ENCODE measurements at places on chromosomes 2 and 18. TPM values are rescaled to one million over a fixed set of nuclear protein-coding genes. Genes with fewer than 3 reads are reported as not detected.

DNA sequence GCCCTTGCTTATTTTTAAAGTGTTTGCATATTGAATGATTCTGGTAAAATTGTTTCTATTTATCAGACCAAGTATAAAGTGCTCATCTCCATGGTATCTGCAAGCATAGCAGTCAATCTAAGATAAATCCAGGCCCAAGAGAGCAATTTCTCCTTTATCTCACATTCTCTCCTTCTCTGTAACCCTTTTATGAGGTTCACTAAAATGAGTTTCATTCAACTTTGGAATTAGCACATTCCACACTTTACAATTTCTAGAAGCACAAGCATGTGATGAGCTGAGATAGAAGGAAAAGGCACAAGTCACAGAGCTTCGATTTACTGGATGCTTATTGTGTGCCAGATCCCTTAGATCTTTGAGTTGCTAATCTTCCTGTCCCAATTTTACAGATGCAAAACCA, 97.3 kb downstream of the CNTNAP5 start:
- no peak overlapping the region for H3K4me3 ChIP-seq
- no peak for DNase-seq
- H3K27me3 ChIP-seq = no peaks in the 10 kb centered on the region
- H3K4me1 ChIP-seq = no peaks in the 10 kb centered on the region
- no peaks in the 10 kb centered on the region for H3K36me3 ChIP-seq

- no peaks in the 10 kb centered on the region for H3K27me3 ChIP-seq
- H3K4me3 ChIP-seq = no peak overlapping the region
- H3K36me3 ChIP-seq = peaks cover 7% of the 10 kb centered on the region
- no peaks in the 10 kb centered on the region for H3K4me1 ChIP-seq
Observed at GRCh38 chr2:96104487-96104861, 11.9 kb downstream of the ADRA2B start.

GRCh38 chr2:85933753-85934594, 45.2 kb upstream of the ST3GAL5 start:
- H3K27me3 ChIP-seq = peaks cover 10% of the 10 kb centered on the region
- H3K36me3 ChIP-seq = peaks cover 4% of the 10 kb centered on the region
- H3K27ac ChIP-seq = peak overlapping the region; percentile 52
- H3K4me3 ChIP-seq = no peak overlapping the region
- peaks cover 26% of the 10 kb centered on the region for H3K4me1 ChIP-seq

GRCh38 chr2:117814417-117815264, at the start of gene DDX18:
Gene DDX18 (plus strand): TSS chr2:117814691. CDS start chr2:117814778, 87 bp downstream.
- peaks cover 31% of the 10 kb centered on the region for H3K36me3 ChIP-seq
- H3K27ac ChIP-seq = peak within 1 kb of the TSS; percentile 95
- peak; percentile 97 for DNase-seq
- H3K4me1 ChIP-seq = peaks cover 37% of the 10 kb centered on the region
- peak within 1 kb of the TSS; percentile 89 for H3K4me3 ChIP-seq

- H3K27me3 ChIP-seq = no peaks in the 10 kb centered on the region
- DNase-seq = no peak
- peaks cover 7% of the 10 kb centered on the region for H3K4me1 ChIP-seq
- no peak overlapping the region for H3K4me3 ChIP-seq
Observed at GRCh38 chr2:179990676-179991317, 16.3 kb downstream of the CWC22 start.

DNA sequence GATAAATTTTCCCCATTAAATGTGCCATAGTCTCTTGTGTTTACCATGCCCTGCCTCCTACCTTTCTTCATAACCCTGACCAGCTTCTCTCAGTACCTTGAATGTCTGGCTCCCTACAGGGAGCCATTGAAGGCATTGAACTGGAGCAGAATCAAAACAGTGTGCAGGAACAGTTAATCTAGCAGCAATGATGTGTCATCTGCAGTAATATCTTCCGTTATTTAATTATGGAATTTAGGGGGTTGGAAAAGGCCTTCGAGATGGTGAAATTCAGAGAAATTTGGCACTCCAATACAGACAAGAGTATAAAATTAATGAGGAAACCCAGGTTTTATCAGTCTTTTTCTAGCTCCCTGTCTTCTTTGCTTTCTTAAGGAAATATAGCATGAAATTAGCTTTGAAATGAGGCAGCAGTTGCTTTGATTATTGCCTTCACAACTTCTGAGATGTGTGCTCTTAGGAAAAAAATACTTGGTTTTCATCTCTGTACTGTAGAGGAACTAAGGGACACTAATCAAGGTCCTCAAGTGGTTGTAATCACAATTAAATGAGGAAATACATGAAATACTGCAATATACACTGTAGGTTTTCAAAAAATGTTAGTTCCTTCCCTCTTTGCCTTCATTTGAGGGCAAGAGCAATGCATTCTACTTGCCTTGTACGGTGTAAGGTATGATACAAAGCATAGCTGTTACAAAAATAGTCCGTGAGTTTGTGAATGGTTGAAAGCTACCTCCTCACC, 369.1 kb downstream of the SETBP1 start:
- peaks cover 2% of the 10 kb centered on the region for H3K4me1 ChIP-seq
- H3K36me3 ChIP-seq = no peaks in the 10 kb centered on the region
- no peak overlapping the region for H3K27ac ChIP-seq
- peaks cover 3% of the 10 kb centered on the region for H3K27me3 ChIP-seq
- no peak for DNase-seq
- no peak overlapping the region for H3K4me3 ChIP-seq

GRCh38 chr2:10033251-10034006, 9.9 kb upstream of the KLF11 start:
- H3K4me3 ChIP-seq = no peak overlapping the region
- H3K4me1 ChIP-seq = peaks cover 54% of the 10 kb centered on the region
- peaks cover 2% of the 10 kb centered on the region for H3K27me3 ChIP-seq
- DNase-seq = no peak
- no peaks in the 10 kb centered on the region for H3K36me3 ChIP-seq

DNA sequence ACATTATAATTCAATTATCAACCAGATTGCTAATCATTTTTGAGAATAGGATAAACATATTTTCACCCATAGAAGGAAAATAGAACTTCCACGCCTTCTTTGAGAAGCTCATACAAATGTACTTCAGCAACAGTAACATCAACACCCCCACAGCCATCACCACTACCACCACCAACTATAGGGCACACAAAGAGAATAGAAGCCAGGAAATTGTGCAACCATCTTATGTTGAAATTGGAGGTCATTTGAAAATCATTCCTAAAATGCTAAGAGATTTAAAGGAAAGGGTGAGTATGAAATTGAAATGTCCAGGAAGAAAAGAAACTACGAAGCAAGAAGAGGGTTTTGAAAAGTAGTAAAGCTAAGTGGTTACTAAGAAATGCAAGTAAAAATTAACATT, 563.4 kb downstream of the ZNF804A start:
- no peaks in the 10 kb centered on the region for H3K27me3 ChIP-seq
- H3K36me3 ChIP-seq = no peaks in the 10 kb centered on the region
- H3K4me3 ChIP-seq = no peak overlapping the region
- no peak for DNase-seq
- no peaks in the 10 kb centered on the region for H3K4me1 ChIP-seq

DNA sequence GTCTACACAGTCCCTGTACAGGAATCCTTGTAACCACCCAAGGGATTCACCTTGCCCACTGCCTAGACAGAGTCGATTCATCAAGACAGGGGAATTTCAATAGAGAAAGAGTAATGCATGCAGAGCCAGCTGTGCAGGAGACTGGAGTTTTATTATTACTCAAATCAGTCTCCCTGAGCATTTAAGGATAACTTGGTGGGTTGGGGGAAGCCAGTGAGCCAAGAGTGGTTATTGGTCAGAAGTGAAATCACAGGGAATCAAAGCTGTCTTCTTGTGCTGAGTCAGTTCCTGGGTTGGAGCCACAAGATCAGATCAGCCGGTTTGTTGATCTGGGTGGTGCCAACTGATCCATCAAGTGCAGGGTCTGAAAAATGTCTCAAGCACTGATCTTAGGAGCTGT, 17.8 kb upstream of the FAM98A start:
- peaks cover 5% of the 10 kb centered on the region for H3K4me1 ChIP-seq
- no peaks in the 10 kb centered on the region for H3K27me3 ChIP-seq
- DNase-seq = no peak
- no peak overlapping the region for H3K27ac ChIP-seq

DNA sequence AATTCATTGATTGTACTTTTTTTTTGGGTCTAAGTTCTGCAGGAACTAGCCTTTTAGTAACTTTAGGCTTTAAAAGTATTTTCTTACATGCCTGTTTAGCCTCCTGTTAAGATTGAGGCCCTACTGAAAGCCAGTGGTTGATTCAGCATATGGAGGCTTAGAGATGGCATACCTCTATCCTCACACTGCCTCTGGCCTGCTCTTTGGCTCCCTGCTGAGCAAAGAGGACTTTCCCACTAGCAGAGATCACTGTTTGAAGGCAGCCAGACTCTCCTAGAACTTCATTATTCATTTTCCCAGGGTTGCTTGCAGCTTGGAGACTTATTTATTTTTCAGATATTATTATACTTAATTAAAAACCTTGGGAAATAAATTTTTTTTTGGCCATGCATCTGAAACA, 405.6 kb upstream of the MEX3C start:
- H3K4me3 ChIP-seq = no peak overlapping the region

- H3K27ac ChIP-seq = peak overlapping the region; percentile 91
- H3K27me3 ChIP-seq = no peaks in the 10 kb centered on the region
- no peak for DNase-seq
- peaks cover 28% of the 10 kb centered on the region for H3K4me1 ChIP-seq
- peak overlapping the region; percentile 65 for H3K4me3 ChIP-seq
Observed at GRCh38 chr18:51053814-51054213, 23.8 kb downstream of the SMAD4 start.

GRCh38 chr2:112199188-112199587, 55.7 kb downstream of the ZC3H8 start:
- H3K4me1 ChIP-seq = peaks cover 18% of the 10 kb centered on the region
- H3K36me3 ChIP-seq = peaks cover 22% of the 10 kb centered on the region
- no peak overlapping the region for H3K27ac ChIP-seq
- no peaks in the 10 kb centered on the region for H3K27me3 ChIP-seq

- no peaks in the 10 kb centered on the region for H3K36me3 ChIP-seq
- H3K27me3 ChIP-seq = no peaks in the 10 kb centered on the region
- no peak overlapping the region for H3K4me3 ChIP-seq
Observed at GRCh38 chr2:118667348-118667747, 180.1 kb downstream of the EN1 start.

DNA sequence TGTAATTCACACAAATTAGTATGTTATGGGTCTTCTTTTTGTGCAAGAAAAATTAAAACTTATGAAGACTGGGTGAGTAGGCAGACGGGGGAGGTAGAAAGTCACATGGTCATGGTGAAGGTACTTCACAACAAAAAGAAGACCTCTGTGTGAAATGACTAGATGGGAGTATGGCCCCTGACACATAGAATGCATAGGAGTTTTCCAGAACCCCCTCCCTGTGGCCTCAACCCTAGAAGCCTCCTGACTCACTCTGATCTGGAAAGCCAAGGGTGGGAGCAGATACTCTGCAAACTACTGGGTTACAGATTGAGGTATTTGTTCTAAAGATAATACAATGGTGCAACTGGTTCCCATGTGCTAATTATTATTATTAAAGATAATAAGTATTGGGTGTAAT, 23.2 kb downstream of the SATB2 start:
- H3K4me1 ChIP-seq = no peaks in the 10 kb centered on the region
- no peak for DNase-seq

DNA sequence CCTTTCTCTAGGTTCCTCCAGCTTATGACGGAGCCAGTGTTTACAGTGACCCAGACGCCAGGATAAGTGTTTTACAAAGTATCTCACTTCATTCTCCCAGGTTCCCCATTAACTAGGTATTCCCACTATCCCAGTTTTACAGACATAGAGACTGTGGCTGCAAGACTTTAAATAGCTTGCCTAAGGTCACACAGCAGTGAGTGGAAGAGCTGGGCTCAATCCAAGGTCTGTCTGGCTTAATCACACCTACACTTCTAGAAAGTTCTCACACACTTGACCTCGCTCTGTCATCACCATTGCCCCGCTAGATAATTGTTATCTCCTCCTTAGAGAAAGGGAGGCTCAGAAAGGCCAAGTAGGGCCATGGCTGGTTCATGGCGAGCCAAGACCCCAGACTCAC, 110.2 kb downstream of the ANTXR1 start:
- H3K27me3 ChIP-seq = peaks cover 30% of the 10 kb centered on the region
- H3K36me3 ChIP-seq = no peaks in the 10 kb centered on the region
- peaks cover 3% of the 10 kb centered on the region for H3K4me1 ChIP-seq

DNA sequence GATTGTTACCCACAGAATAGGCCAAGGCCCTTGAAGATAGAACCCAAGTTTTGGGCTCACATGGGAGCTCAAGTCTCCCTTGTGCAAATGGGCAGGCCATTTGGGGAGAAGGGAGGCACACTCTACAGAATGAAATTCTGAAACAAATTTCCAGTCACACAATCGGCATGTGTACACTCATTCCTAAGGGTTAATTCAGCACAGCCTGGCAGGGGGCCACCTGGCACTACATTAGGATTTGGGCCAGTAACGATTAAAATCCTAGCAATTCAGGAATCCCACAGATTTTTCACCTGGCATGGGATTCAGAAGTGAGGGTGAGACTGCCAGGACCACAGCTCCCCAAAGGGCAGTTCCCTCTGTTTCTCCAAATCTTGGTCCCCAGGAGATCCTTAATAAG, 46.4 kb downstream of the BMP10 start:
- no peak overlapping the region for H3K27ac ChIP-seq
- no peaks in the 10 kb centered on the region for H3K27me3 ChIP-seq
- H3K4me1 ChIP-seq = peaks cover 33% of the 10 kb centered on the region
- H3K4me3 ChIP-seq = no peak overlapping the region
- DNase-seq = no peak
- peaks cover 85% of the 10 kb centered on the region for H3K36me3 ChIP-seq

GRCh38 chr2:4827836-4828235, 864.3 kb upstream of the SOX11 start:
- H3K36me3 ChIP-seq = no peaks in the 10 kb centered on the region
- DNase-seq = no peak
- no peaks in the 10 kb centered on the region for H3K4me1 ChIP-seq
- H3K27me3 ChIP-seq = no peaks in the 10 kb centered on the region
- no peak overlapping the region for H3K27ac ChIP-seq

GRCh38 chr2:177708660-177709444, 316.3 kb downstream of the AGPS start:
- no peak for DNase-seq
- no peaks in the 10 kb centered on the region for H3K4me1 ChIP-seq
- H3K4me3 ChIP-seq = no peak overlapping the region
- H3K36me3 ChIP-seq = no peaks in the 10 kb centered on the region
- H3K27ac ChIP-seq = no peak overlapping the region

GRCh38 chr2:207847807-207848544, 78.3 kb upstream of the FZD5 start:
- H3K4me3 ChIP-seq = no peak overlapping the region
- no peak overlapping the region for H3K27ac ChIP-seq
- DNase-seq = no peak
- H3K4me1 ChIP-seq = no peaks in the 10 kb centered on the region

Gene ZSCAN30
- total RNA-seq = 14.6 TPM

Gene GPR75
- 1.4 TPM for total RNA-seq

Gene IL1F10
- total RNA-seq = not detected

Gene DCDC2C
- total RNA-seq = not detected

Gene ARHGAP28
- not detected for total RNA-seq

Gene RBMS1
- total RNA-seq = 67.5 TPM

Gene IL37
- 0.48 TPM for total RNA-seq

Gene ANKRD62
- not detected for total RNA-seq

Gene C1GALT1C1L
- not detected for total RNA-seq

Gene DSG2
- 0.10 TPM for total RNA-seq

Gene FMNL2
- total RNA-seq = 1.1 TPM

Gene MAP4K4
- 71.6 TPM for total RNA-seq
